Gastroesophageal sphincter (tissue), 4 donors: ENCODE measurements at places on chromosomes 5 and 9.

- ATAC-seq, result no peak
Measured at GRCh38 chr9:114409103-114409780, 21.5 kb upstream of the AKNA start.

- ATAC-seq, result peak; percentile 75
Measured at GRCh38 chr9:95516734-95517558, at the start of gene PTCH1. PTCH1 (minus strand) TSS chr9:95516971.

DNA sequence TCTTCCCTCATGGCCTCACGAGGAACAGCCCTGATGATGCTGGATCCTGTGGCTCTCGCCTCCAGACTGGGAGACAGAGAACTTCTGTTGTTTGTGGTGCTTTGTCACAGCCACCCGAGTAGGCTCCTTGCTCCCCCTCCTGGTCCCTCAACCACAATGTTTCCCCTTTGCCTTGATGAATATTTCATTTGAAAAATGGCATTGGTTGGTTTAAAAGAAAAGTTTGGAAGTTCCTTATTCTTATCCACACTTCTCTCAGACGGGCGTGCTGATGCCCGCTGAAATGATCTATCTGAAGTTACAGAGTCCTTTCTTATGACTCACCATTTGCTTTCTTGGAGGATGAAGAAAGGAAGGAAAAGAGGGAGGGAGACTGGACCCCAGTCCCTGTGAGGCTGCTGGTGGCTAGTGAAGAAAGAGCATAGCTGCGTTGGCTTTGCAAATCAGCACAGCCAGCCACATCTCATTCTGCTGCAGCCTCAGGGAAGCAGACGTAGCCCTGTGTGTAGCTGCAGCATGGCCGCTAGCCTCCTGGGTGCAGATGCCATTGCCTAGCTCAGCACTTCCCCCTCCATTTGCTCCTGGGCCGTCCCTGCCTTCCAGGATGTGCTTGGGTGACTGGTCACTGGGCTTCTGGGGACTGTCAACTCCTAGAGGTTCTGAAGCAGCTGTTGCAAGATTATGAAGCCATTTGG, 185.9 kb downstream of the ERCC6L2 start:
- ATAC-seq, result peak; percentile 57

GRCh38 chr5:19928562-19929421, 59.2 kb downstream of the CDH18 start:
- ATAC-seq, result no peak
